ENCODE measurements at places on chromosomes 4 and X.

GRCh38 chr4:138967313-138967712, 48.3 kb upstream of the NOCT start:
- DNase-seq = no peak

- DNase-seq = no peak
Measured at GRCh38 chr4:41120297-41121217, 93.8 kb downstream of the APBB2 start.

GRCh38 chrX:106168107-106168506, at the start of gene PWWP3B:
TSS of gene PWWP3B (plus strand) at chrX:106168305. CDS start at chrX:106205433, 37,128 bp downstream.
- DNase-seq = no peak

GRCh38 chr4:56247646-56248045, 139.6 kb downstream of the AASDH start:
- DNase-seq = no peak

Data from NCI-H774 (cell line).